Stimulated activated CD8-positive, alpha-beta memory T cell treated with anti-CD3 and anti-CD28 coated beads, Interleukin-15, amount 100 ng/mL, for 24 hours (primary cell): ENCODE measurements at places on chromosomes 5 and 9.

- no peak for DNase-seq
Observed at GRCh38 chr5:57676222-57677098, 193.8 kb upstream of the ACTBL2 start.

DNA sequence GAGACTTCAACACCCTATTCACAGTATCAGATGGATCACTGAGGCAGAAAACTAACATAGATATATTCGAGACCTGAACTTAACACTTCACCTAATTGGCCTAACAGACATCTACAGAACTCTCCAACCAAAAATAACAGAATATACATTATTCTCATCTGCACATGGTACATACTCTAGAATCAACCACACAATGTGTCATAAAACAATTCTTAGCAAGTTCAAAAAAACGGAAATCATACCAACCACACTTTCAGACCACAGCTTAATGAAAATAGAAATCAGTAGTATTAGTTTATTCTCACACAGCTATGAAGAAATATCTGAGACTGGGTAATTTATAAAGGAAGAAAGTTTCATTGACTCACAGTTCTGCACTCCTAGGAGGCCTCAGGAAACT is 387.9 kb downstream of the DEPDC1B start:
- DNase-seq: no peak

GRCh38 chr9:123201083-123201482 is 67.3 kb downstream of the STRBP start:
- DNase-seq: no peak

GRCh38 chr5:116525674-116526073 is 48.9 kb downstream of the SEMA6A start:
- DNase-seq: no peak

DNA sequence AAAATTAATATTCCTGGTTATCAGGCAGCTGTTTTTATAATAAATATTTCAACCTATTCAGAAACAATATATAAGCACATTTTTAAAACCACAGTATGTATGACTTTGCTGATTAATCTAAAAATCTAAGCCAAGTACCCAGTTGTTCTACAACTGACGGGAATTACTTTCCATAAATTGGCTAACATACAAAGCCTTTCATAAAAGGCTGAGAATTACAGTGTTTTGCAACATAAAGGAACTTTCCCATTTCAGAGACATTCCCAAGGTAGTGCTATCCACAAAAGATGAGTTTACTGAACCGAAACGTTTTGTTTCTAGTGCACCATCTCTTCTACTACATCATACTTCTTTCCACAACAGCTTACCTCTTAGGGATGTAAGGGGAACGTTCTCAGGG is 7.2 kb downstream of the RNF145 start:
- no peak for DNase-seq

GRCh38 chr5:1698589-1699316 is 100.9 kb downstream of the MRPL36 start:
- DNase-seq: no peak

DNA sequence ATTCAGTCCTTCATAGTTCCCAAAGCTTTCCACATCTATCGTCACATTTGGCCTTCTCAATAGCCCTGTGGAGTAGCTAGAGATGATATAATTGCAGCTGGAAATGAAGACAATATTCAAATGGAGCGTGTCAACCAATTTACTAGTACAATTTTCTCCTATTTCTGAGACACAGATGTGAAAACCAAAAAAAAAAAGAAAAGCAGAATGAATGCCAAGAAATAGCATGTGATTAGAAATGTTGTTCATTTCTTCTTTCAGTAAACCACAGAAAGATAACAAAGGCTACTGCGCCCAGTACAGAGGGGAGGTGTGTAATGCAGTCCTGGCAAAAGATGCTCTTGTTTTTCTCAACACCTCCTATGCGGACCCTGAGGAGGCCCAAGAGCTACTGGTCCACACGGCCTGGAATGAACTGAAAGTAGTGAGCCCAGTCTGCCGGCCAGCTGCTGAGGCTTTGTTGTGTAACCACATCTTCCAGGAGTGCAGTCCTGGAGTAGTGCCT is 99.0 kb downstream of the MUSK start:
- DNase-seq: no peak

GRCh38 chr5:151961557-151961956 is 36.9 kb upstream of the GLRA1 start:
- no peak for DNase-seq

- no peak for DNase-seq
Observed at GRCh38 chr9:37191403-37192089, 71.2 kb downstream of the ZCCHC7 start.

DNA sequence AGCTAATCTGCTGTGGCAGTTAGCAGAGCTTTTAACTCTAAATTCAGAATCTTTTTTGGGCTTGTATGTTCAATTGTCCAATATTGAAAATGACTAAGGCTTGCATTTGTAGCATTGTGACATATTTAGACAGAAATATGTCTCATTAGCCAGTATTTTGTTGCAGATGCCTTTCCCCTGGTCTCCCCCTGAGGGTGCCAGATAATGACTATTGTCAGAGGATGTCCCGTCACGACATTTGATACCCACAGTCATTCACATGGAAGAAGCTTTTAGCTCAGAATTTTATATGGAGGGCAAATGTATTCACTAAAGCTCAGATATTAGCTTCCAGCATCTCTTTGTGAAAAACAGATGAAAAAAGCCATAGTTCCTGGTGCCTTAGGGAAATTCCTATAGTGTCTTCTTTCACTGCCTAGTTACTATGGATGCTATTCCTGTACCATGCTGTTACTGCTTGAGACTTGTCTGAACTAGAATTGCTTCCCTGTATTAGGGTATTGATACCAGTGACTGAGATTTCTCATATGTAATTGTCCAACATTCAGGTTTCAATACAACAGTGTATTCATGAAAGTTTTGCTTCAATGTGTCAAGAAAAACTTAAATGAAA is 96.2 kb downstream of the CCDC192 start:
- DNase-seq: no peak

DNA sequence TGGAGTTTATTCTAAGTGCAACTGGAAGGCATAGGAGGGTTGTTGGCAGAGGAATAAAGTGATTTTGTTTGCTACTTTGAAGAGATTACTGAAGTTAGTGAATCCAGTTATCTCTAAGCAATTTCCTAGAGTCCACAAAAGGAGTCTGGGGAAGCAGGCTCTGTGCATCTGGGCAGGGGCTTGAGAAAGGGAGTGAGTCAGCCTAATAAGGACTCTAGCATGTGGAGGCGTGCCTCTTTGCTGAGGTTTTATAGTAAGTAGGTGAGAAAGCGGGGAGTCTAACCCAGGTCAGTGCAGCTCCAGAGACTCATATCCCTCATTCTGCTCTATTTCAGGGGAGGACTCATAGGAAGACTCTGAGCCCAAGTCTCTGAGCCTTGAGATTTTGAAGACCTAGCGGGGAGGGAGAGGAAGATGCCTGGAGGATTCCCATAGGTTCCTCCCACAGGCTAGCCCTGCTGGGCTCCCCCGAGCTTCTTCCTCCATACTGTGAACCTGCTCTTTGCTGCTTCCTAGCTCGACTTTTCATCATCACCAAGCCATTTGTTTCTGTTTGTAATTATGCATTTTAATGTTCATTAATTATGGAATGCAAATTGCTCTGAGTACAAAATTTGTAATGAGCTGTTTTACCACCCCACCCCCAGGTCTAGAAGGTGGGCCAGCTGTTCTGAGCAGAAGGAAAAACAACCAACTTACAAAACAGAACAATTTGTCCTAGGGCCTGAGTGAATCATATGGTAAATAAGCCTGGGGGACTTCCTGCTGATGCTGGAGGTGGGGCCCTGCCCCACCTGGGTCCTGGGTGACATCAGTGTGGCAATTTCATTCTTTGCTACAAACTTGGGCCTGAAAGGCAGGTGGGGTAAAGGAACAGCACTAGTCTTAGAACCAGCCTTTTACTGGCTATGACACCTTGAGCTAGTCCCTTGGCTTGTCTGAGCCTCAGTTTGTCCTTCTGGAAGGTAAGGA is 150.2 kb downstream of the TRIM32 start:
- DNase-seq: no peak

DNA sequence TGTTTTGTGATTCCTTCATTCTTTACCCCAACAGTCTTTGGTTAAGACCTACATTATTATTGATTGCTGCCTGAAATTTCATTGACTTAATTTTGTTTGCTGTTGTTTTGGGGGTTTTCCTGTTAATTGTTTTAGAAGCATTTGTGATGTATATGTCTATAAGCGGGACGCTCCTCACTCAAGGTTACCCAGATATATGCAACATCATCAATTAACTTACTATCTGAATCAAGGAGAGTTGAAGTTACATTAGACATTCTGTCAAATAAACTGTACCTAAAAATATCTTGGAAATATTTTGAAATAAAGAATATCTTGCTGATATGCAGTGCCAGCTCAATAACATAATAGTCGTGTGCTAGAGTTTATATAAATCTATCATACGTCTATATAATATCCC is 125.9 kb upstream of the CDH18 start:
- no peak for DNase-seq

DNA sequence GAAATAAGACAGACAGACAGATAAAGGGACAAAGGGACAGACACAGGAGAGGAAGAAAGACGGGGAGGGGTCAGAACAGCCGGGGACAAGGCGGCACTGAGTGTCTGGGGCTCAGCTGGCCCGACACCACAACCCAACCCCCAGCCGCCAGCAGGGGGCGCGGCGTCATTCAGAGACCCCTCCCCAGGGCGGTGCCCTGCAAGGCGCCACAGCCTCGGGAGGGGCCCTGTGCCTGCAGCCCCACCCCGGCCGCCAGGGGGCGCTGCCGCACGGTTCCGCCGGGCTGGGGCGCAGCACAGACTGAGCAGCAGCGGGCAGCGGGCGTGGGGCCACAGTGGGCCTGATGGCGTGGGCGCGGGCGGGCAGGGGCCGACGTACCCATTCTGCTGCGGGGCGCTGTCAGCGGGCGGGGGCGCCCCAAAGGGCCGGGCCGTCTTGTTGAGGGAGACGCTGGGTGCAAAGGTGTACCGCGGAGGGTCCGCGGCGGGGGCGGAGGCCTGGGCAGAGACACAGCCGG is 5.9 kb downstream of the PDLIM7 start:
- no peak for DNase-seq

GRCh38 chr9:69206047-69206446 is 32.0 kb downstream of the TJP2 start:
- DNase-seq: no peak

GRCh38 chr5:93717162-93717561 is 24.2 kb downstream of the POU5F2 start:
- DNase-seq: no peak

GRCh38 chr9:134223591-134224122 is 59.3 kb upstream of the RNU6ATAC start:
- DNase-seq: no peak
